ENCODE measurements at places on chromosomes 4 and X.

DNA sequence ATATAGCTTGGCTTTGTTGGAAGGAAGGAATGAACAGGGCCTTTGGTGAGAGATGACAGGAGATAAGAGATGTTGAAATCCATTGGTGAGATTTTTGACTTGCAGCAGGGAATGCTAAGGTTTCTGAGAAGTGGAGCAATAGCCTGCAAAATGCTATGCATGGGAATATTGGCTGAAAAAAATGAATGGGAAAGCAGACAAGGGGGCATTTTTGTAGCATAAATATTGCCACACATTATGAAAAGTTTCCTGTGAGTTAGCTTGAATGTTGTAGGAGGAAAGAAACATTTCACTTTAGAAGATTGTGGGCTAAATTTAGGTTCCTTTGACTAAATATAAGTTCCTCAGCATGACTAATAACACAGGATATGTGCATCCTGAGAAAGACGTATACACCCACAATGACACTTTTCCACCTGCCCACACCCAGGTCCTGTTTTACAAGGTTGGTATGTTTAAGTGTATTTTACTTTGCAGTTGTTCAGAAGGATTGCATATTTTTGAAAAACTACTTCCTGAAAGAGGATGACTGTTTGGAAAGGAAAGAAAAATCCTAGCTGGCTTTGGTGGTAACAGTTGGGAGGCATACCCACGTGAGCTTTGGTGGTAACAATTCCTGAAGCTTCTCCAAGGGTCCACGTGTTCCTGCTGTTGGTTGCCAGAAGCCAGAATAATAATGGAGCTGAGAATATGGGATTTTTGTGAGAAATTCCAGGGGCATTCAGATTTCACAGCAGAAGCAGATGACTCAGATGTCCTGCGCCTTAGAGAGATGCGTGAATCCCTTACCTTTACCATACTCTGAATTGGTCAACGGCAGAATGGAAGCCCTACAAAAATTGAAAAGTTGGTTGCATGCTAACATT, 28.5 kb downstream of the PHEX start:
- no peak for DNase-seq

DNA sequence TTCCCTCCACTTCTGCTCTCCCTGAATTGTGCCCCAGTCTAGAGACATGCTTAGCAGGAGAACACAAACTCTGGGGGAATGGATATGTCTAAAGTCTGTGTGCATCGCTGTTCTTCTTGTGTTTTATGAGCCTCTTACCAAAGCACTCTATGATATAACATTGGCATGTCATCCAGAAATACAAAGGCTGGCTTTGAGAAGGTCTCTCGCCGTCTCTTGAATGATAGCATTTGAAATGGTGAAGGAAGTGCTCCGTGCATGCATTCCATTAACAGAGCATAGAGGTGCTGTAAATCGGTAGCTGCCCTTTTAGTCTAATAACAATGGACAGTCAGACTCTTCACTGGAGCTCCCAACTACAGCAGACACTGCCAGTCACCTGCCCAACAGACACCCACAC, 7.1 kb upstream of the FAM149A start:
- no peak for DNase-seq

- DNase-seq = no peak
These were observed 60.7 kb upstream of the NXF3 start for GRCh38 chrX:103153661-103154060.

DNA sequence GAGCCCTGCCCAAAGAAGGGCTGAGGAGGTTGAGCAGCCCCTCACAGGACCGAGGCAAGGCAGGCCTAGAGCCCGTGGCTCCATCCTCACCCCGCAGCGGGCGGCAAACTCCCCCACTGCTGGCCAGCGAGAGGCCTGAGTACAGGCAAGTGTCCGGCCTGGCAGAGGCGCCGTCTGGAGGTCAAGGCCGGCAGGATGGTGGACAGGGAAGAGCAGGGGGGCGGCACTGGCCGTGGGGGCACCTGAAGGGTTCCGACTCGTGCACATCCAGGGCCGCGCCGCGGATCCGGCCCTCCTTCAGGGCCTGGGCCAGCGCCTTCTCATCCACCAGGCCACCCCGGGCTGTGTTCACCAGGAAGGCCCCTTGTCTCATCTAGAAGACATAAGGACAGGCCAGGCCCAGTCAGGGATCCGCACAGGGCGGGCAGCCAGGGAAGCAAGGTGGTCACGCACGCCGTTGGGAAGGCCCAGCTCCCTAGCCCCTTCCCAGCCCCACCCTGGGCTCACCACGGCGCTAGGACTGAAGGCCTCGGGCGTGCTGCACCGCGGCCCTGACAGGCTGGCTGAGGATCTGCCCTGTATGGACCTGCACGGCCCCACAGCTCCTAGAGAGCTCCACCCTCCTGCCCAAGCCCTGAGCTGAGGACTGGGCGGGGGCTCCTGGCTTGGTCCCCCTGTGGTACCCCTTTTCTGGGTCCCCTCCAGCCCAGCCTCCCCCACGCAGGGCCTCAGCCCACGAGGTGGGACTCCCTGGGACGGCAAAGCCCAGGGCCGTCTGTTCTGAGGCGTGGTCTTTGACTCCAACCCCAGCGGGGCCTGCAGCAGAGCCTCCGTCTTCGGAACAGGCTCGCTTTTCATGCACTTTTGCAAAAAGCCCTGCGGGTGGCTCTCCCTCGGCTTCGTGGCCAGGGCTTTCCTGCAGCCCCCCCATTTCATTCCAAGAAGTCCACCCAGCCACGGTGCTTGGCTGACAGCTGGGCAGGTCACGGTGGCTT, 34.5 kb downstream of the CTBP1 start:
- DNase-seq = no peak

GRCh38 chr4:25551605-25552004, 104.0 kb upstream of the SLC34A2 start:
- DNase-seq = no peak

DNA sequence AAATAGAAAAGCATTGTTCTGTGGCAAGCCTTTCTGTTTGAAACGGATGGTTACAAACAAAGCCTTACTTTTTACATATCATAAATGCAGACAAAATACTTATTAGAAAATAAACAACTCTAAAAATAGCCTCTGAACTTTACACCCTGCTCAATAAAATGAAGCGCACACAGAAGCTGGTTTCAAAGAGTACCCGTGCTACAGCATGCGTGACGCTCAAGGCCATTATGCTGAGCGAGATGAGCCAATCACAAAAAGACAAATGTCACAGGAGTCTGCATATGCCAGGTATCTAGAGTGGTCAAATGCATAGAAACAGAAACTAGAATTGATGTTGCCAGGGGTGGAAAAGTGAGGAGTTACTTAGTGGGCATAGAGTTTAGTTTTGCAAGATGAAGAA, 326.5 kb upstream of the GATB start:
- DNase-seq = no peak

GRCh38 chr4:128587382-128587781, 222.1 kb upstream of the JADE1 start:
- no peak for DNase-seq

DNA sequence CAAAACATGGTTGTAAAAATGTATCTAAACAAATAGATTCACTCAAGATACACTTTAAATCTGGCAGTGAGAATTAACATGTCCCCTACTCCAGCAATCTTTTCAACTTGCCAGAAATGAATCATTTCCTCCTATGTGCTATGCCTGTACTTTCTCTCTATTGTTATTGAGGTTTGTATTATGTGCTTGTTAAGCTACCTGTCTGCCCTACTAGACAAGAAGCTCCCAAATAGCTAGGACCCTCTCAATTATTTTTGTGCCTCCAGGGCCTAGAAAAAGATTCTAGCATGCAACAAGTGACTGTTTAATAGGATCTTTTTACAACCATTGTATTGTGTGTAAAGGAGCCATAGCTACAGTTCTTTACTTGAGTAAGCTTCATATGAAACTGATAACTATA, 3.5 kb upstream of the SAP30 start:
- no peak for DNase-seq

Measured in stimulated activated CD4-positive, alpha-beta T cell treated with anti-CD3 and anti-CD28 coated beads, TNF-alpha, amount 100 ng/mL, for 1 hour (primary cell).